Right renal cortex interstitium (tissue), 3 donors: ENCODE measurements at places on chromosomes 11 and 22. TPM values are rescaled to one million over a fixed set of nuclear protein-coding genes. Genes with fewer than 3 reads are reported as not detected.

- no peak for DNase-seq
Measured at GRCh38 chr22:47022475-47022874, 260.0 kb downstream of the TBC1D22A start.

MMP1 gene
- polyA plus RNA-seq: 0.28 TPM

DNA sequence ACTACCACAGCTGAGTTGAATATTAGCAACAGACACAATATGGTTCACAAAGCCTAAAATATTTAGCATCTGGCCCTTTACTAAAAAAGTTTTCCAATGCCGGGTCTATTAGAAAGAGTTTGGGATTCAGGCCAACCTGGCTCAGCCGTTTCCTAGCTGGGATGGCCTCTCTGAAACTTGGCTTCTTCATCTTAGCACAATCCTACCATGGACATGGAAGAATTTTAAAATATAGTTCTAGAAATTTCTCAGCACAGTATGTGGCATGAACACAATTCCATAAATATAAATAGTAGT, 103.8 kb downstream of the RRAS2 start:
- DNase-seq: no peak

DNA sequence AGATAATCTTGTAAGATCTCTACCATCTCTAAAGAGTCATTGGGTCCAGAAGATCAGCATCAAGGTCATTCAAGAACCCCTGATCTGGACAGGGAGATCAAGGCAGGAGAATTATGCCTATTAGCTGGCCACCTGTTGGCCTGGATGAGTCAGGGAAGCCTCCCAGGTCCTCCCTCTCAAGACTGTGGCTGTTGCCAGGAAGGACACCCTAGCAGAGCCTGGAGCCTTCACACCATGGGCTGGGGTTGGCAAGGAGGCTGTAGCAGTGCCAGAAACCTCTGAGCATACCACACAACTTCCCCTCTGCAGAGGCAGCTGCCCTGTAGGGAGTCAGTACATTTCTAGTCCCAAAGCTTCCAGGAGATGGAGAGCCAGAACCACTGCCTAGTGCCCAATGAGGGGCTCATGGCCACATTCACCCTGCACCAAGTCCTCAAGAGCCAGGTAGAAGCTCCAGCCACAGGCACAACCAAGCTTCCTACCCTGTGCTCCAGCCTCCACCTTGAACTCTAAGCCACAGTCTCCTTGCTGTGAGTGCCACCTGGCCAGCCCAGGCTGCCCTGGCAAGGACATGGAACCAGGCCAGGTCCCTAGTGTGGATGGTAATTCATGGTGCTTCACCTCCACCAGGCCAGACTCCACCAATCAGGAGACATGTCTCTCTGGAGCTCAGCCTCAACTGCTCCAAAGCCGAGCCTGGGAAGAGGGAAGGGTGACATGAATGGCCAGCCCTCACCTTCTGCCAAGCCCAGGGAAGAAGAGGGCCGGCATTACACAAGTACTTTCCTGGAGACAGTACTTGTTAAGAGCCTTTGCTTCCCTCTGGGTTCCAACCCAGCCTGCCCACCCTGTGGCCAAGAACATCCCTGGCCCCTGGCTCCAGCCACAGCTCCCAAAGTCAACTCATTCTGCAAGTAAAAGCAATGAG, 124.3 kb downstream of the BUD13 start:
- no peak for DNase-seq

APOBEC3A gene
- polyA plus RNA-seq: not detected

GRCh38 chr11:70502677-70503467, 104.5 kb downstream of the CTTN start:
- no peak for DNase-seq

DNA sequence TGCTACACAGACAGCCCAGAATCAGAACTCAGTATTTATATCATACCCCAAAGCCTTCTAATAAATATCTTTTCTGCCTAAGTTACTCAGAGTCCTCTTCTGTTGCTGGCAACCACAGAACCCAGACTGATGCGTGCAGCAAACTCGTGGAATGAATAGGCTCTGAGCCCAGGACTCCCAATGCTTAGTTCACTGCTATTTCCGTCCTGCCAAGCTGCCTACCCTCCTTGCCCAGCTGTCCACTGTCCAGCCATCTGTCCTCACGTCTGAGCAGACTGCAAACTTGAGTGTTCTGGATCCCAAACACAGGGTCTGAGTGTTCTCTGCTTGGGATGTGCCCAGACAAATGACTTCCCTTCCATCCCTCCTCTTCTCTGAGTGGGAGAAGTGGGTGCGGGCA, 19.4 kb downstream of the PTPN5 start:
- DNase-seq: no peak

MAPK8IP2 gene
- 0.41 TPM for polyA plus RNA-seq

LDHAL6A gene
- polyA plus RNA-seq: 0.65 TPM

- DNase-seq: no peak
Measured at GRCh38 chr11:13339195-13340153, 61.9 kb downstream of the BMAL1 start.

CPT1A gene
- 34.9 TPM for polyA plus RNA-seq

KDM4E gene
- 0.14 TPM for polyA plus RNA-seq

NCR3LG1 gene
- 1.6 TPM for polyA plus RNA-seq

DNA sequence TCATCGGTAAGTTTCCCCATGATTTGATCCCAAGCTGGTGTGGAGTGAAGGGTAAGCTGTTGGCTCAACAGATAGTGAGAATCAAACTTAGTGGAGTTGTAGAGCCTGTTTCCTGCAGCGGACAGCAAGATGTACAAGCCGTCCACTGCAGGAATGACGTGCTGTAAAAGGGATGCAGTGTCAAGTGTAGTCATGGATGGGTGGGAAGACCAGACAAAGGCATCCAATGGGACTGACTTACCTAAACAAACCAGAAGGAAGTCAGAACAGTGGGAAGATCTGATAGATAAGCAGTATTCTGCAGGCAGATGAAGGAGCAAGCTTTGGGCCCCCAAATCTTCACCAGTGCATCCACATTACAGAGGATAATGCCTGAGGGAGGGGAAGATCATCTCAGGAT, 8.8 kb downstream of the ZBTB16 start:
- DNase-seq: no peak
